Osteoblast (primary cell): ENCODE measurements at places on chromosomes 13 and 19. TPM values are rescaled to one million over a fixed set of nuclear protein-coding genes. Genes with fewer than 3 reads are reported as not detected.

DNA sequence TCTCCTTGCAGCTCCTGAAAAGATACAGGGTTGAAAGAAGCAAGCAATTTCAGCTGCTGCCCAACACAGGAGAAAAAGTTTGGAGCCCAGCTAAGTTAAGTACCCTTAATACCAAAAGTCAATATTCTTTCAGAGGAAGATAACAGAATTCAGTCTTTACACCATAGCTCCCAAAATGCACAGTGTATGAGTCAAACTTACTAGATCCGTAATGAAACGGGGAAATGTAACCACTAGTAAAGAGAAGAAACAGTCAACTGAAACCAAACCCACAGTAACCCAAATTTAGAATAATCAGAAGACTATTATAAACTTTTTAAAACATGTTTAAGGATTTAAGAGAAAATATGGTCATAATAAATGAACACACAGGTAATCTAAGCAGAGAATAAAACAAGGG, 45.2 kb downstream of the SUCLA2 start:
- no peak overlapping the region for H3K4me3 ChIP-seq
- H3K27me3 ChIP-seq: no peaks in the 10 kb centered on the region
- no peaks in the 10 kb centered on the region for H3K4me1 ChIP-seq
- no peak for DNase-seq
- H3K36me3 ChIP-seq: peaks cover 27% of the 10 kb centered on the region

Gene DACH1
- total RNA-seq: not detected in 2 replicates

DNA sequence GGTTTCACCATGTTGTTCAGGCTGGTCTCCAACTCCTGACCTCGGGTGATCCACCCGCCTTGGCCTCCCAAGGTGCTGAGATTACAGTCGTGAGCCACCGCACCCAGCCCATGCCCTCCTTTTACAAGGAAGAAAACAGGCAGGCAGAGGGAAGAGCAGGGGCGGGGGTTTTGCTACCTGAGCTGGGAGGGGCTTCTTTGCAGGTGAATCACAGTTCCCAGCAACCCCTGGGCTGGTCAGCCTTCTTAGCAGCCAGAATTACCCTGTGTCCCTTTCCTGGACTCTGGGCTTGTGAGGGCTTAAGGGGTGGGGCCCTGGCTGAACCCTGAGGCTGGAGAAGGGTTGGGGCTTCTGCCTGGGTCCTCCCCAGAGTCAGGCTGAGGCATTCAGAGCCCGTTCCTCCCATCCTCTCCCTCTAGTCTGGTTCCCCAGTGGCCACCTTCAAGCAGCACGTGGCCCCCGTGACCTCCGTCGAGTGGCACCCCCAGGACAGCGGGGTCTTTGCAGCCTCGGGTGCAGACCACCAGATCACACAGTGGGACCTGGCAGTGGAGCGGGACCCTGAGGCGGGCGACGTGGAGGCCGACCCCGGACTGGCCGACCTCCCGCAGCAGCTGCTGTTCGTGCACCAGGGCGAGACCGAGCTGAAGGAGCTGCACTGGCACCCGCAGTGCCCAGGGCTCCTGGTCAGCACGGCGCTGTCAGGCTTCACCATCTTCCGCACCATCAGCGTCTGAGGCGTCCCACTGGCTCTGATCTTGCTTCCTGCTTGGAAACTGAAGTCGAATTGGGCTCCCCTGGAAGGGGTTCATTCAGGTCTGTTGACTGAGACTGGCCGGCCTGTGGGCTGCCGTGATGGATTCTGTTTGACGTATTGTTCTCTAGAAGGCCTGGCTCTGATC, 2.8 kb upstream of the KCNJ14 start:
- H3K4me3 ChIP-seq: no peak overlapping the region
- no peaks in the 10 kb centered on the region for H3K27me3 ChIP-seq
- peak; percentile 64 for DNase-seq
- H3K4me1 ChIP-seq: no peaks in the 10 kb centered on the region
- H3K27ac ChIP-seq: no peak overlapping the region

Gene ZNF665
- 2.9 and 3.8 TPM in 2 replicates for total RNA-seq

Gene TMEM221
- total RNA-seq: not detected in 2 replicates

GRCh38 chr13:90534617-90535370, 812.7 kb upstream of the MIR17HG start:
- no peak for DNase-seq
- H3K27me3 ChIP-seq: no peaks in the 10 kb centered on the region
- no peak overlapping the region for H3K4me3 ChIP-seq
- H3K27ac ChIP-seq: no peak overlapping the region

Gene ACP5
- total RNA-seq: 0.59 and 2.5 TPM in 2 replicates
